Lung (tissue), 17 donors: ENCODE measurements at places on chromosomes 6 and 20.

- no peak for DNase-seq
These were observed 273.6 kb downstream of the PACRG start for GRCh38 chr6:163001330-163001729.

DNA sequence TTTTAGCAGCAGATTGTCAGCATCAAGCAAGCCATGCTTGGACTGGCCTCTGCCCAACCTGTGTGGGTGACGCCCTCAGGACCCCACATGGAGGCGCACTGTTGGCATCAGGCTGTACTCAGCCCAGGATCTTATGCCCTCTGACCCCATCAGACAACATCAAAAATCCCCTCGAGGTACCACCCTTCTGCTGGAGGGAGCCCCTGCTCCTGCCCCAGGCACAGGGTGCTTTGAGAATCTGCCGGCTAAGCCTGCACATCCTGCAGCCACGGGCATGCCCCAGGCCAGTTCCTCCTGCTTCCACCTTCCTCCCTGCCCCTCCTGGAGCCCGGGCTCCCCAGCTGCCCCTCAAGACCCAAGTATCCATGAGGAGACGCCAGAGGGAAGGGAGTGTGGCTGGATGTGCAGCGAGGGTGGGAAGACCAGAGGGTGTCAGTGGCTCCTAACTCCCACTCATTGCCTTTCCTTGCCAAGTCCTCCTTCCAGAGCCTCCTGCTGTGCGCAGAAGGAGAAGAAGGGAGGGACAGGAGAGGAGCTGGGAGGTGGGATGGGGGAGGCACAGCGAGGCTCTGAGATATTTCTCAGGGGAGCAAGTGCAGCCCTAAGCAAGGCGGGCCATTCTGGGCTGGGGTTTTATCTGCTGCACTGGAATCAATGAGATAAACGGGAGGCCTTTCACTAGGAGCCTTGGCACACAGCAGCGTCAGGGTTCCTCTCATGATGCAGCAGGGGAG lies 77.4 kb upstream of the CST7 start:
- DNase-seq: no peak

GRCh38 chr20:445514-446336 lies 16.6 kb downstream of the TBC1D20 start:
- peak; percentile 45 for DNase-seq

- peak; percentile 77 for DNase-seq
These were observed at the start of gene ACSS1 for GRCh38 chr20:25058051-25058846. ACSS1 (minus strand) TSS chr20:25058139; CDS start chr20:25058102, 37 bp downstream.

DNA sequence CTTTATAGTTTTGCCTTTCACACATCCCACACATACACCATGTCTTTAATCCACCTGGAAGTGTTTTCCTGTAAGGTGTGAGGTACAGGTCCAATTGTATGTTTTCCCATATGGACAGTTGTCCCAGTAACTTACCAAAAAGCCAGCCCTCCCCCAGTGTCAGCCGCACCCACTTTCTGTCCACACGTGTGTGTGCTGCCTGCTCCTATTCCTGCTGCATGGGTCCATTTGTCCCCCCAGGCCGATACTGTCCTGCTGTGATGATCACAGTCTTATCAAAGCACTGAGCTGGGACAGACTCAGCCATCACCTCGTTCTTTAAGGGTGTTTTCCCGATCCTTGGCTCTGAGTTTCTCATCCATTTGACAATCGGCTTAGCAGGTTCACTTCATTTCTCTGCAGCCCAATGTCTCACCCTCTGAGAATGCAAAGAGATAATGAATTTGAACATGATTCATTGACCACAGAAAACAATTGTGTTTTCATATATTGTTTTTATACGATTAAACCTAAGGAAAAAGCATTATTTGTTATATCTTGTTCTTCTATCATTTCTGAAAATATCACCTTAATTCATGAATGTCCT lies 9.6 kb downstream of the VSX1 start:
- DNase-seq: no peak

DNA sequence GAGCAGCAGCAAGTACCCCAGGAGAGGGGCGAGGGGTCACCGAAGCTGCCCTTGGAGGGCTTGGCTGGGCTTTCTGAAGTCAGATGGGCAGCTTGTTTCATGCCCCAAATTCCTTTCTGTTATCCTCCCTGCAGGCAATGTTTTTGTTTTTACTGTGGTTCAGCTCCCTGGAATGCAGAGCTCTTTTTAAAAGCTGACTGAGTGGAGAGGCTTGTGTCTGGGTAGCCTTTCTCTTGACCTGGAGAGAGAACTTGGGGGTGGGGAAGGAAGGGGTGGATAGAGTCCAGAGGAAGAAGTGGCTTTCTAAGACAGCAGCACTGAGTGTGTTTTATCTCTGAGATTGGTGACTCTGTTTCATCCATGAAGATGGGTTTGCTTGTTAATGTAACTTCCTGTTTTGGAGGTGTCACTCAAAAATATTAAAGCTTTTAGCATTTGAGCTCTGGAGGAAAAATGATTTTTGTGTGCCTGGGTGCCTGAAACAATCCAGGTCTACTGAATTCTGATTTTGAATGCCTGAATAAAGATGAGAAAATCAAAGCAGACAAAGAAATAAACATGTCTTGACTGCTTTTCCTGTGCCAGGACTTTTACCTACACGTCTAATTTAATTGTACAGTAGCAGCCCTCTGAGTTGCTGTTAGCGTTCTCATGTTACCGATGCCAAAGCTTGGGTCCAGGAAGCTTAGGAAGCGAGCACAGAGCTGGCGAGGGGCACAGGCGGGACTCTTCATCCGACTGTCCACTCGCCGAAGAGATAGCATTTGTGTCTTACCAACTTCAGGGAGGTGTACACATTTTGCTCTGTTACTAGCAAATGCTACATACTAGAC lies 78.2 kb upstream of the EEF1E1 start:
- peak; percentile 3 for DNase-seq

- no peak for DNase-seq
These were observed 18.1 kb downstream of the CST9 start for GRCh38 chr20:23587631-23588030.

DNA sequence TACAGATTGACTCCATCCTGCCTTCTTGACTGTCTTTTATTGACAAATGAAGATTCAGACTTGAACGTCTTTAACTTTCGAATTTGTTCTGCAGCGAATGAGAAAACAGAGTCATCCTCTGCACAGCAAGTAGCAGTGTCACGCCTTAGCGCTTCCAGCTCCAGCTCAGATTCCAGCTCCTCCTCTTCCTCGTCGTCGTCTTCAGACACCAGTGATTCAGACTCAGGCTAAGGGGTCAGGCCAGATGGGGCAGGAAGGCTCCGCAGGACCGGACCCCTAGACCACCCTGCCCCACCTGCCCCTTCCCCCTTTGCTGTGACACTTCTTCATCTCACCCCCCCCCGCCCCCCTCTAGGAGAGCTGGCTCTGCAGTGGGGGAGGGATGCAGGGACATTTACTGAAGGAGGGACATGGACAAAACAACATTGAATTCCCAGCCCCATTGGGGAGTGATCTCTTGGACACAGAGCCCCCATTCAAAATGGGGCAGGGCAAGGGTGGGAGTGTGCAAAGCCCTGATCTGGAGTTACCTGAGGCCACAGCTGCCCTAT lies 12.2 kb downstream of the BRD2 start:
- DNase-seq: no peak

DNA sequence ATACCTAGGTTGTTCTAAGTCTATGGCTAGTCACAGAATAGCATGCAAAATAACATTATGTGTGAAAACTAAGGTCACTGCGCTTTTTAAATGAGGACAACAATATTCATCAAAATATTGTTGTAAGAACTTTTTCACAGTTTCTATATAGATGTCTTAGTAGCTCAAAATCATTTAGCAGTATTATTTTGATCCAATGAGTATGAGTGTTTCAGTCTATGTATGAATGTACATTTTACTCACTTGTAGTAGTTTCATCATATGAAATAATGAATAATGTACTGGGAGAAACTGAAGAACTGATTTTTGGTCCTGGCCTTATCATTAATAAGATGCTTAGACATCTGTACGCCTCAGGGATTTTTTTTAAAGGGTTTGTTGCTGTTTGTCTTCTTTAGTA lies 16.5 kb upstream of the TMEM30A start:
- no peak for DNase-seq

DNA sequence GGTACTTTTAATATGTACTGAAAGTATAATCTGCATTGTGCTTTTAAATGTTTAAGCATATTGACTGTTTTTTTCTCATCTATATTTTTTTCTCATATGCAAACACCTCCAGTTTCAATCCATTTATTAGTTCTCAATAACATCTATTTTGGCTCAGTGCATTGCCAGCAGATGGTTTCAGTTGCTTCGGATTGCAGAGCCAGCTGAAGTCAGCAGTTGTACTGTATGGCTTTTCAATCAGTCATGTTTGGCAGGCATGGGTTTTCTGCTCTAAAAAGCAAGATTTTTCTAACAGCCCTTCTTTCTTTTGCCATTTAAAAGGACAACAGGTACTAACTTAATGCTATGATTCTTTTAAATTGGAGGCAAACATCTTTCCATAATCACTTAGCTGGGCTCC lies 121.2 kb downstream of the CD109 start:
- DNase-seq: no peak

GRCh38 chr6:170062915-170063241 lies 228.0 kb downstream of the DLL1 start:
- DNase-seq: no peak

GRCh38 chr6:138250053-138250452 lies 31.8 kb upstream of the PBOV1 start:
- DNase-seq: no peak

GRCh38 chr6:77482981-77483380 lies 19.7 kb upstream of the HTR1B start:
- DNase-seq: no peak

DNA sequence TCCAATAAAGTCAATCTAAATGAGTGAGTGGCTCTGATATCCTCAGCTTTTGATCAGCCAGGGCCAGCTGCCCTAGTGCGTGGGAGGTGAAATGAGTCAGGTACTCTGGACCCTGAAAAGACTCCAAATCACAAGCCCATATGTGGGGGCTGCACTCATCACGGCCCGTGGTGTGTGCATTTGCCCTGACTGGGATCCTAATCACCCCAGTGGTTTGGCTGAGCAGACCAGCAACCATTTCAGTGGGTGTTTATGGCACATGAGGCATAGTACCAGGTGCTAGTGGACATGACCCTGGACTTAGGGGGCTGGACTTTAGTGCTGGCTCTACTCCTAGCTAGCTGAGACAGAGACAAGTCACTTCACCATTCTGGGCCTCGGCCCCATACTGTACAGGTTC lies 39.4 kb downstream of the SCML4 start:
- no peak for DNase-seq

GRCh38 chr20:42360621-42361020 lies 742.4 kb upstream of the CHD6 start:
- DNase-seq: no peak

GRCh38 chr6:52596371-52597028 lies 19.6 kb upstream of the TRAM2 start:
- DNase-seq: no peak

- peak; percentile 65 for DNase-seq
These were observed 13.3 kb downstream of the GRM4 start for GRCh38 chr6:34132486-34133185.

GRCh38 chr20:8375898-8376297 lies 243.8 kb downstream of the PLCB1 start:
- DNase-seq: no peak

DNA sequence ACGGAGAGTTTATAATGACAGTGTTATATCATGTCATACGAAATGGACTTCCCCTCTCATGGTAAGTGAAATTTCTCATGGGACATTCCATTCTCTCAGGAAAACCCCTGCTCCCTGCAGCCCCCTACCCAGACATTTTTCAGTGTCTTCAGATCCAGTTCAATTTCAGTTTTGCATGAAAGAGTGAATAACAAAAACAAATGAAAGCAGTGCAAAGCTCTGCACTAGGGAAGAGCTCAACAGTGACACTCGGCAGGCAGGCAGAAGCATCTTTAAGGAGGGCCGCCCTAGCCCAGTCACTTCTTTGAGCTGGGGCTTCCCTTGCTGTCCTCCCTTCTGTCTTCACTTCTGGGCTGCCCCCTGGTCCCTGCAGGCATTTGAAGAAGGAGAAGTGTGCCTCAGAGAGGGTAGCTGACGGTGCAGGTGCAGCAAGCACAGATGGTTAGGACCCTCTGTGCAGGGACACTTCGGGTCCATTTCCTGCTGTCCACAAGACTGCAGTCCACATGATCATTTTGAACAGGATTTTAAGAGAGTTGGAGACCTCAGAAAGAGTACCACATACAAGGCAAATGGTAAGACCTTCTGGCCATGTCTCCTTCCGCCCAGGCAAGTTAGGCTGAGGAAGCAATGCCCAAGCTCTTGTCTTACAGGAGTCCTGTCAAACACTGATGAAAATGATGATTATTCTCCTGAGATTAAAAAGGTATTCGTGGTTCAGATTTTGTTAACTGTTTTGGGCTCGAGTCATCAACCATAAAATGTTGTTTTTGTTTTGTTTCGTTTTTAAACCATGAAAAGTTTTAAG lies 5.4 kb upstream of the DUSP22 start:
- DNase-seq: no peak

DNA sequence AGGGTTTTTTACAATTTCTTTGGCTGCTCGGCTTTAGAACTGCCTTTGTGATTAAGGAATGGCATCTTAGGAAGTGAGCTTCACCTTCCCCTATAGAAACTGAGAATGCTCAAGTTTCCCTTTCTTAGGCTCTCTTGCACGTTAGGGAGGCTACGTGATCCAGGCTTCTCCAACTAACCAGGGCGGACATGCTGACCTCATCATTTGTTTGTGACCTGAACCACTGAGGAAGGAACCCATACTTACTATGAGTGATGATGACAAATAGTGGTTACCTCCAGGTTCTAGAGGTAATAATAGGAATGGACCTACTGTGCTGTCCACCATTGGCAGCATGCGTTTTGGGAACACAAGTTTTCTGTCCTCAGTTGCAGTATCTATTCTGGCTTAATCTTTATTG lies 645.8 kb downstream of the C6orf118 start:
- no peak for DNase-seq

- DNase-seq: no peak
These were observed 101.5 kb upstream of the MARCKS start for GRCh38 chr6:113755449-113756289.

DNA sequence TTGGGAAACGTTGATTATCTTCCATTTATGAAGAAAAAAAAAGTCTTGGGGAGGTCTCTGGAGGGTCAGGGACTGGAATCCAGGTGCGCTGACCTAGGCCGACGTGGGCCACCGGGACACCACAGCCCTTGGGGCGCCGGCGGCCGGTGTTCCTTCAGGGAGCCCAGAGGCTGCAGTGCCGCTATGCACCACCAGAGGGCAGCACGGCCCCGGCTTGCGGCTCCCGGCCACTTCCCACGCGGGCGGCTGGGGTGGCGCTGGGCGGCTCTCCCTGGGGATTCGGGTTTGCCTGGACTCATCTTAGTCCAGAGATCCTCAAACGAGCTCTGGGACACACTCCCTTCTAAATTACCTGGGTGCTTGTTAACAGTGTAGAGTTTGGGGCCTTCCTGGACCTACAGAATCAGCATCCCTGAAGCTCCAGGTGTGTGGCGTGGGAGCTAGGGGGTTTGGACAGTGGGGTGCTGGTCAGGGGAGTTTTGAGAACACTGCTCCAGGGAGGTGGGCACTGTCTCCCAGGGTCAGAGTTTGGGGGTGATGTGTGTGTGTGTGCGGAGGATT lies 23.0 kb upstream of the GTSF1L start:
- DNase-seq: peak; percentile 45
